ENCODE measurements at places on chromosomes 7 and 10.

DNA sequence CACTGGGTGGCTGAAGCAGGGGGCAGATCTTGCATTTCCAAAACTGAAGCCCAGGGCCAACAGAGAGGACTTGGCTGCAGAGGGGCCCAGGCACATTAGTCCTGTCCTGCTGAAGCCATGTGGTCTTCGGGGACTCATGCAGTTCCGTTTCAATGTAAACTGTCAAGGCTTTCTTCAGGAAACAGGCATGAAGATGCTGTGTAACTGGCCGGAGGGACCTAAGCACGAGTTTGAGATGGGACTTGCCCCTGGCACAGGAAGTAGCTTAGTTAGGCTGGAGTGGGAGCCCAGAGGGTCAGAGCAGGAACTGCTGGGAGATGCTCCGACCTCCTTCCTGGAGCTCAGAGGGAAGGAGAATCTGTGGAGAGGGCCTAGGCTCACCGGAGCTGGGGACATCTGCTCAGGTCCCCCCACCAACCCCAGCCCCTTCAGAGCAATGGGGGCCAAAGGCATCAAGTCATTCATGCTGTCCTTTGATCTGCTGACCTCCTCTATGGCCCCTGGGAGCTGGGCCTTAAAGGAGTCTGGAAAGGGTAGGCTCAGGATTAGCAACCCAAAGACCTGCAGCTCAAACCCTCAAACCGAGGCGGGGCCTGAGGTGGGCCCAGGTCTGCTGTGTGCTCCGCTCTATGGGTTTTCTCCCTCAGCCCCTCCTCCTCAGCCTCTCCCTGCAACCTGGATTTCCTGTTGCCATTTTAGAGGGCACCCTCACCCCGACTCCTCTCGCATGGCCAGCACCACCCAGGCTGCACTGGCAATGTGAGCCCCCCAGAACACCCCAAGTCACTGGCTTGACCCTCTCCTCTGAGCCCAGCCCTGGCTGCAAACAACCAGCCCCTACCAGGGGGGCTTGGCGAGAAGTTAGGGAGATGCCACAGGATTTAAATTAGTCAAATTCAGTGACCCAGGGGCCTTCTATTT lies 4.4 kb upstream of the MNX1 start:
- DNase-seq, result no peak

GRCh38 chr10:90138844-90139243 lies 437.5 kb downstream of the KIF20B start:
- DNase-seq, result no peak

GRCh38 chr10:132521041-132521465 lies 16.5 kb upstream of the INPP5A start:
- DNase-seq, result no peak

- DNase-seq, result no peak
Observed at GRCh38 chr10:71236822-71237682, 24.7 kb downstream of the UNC5B start.

- DNase-seq, result no peak
Observed at GRCh38 chr7:19663816-19664462, 44.9 kb downstream of the POLR1F start.

DNA sequence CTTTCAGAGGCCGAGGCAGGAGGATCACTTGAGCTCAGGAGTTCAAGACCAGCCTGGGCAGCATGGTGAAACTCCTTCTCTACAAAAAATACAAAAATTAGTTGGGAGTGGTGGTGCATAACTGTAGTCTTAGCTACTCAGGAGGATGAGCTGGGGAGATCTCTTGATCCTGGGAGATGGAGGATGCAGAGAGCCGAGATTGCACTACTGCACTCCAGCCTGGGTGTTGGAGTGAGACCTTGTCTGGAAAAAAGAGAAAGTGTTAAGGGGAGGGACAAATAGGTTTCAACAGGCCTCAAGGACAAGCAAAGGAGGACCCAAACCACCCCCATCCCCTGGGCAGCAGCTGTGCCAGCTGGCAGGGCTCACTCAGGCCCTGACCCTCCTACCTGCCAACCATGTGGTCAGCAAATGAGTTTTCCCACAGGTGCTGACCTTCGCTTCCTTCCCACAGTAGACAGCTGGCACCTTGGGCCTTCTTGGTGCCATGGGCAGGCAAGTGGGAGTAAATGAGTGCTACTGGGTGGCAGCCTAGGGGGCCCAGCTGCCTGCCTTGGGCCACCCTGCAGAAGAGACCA lies 5.5 kb upstream of the PNLIPRP2 start:
- DNase-seq, result no peak

DNA sequence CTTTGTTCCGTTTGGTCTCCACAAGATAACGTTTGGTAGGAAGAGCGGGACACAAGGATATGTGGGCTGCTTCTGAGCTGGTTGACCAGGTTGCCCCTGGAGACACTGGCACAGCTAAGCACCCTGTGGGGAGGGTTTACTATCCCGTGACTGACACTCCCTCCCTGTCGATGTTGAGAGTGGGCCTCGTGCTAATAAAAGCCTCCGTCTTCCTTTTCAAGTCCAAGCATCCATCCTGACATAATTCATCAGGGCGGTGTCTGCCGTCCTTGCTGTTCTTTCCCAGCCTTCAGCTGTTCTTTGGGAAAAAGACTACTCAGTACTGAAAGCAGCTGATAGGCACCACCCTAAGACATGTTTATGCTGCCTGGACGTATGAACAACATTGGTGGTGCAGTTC lies 49.6 kb downstream of the SHH start:
- DNase-seq, result no peak

DNA sequence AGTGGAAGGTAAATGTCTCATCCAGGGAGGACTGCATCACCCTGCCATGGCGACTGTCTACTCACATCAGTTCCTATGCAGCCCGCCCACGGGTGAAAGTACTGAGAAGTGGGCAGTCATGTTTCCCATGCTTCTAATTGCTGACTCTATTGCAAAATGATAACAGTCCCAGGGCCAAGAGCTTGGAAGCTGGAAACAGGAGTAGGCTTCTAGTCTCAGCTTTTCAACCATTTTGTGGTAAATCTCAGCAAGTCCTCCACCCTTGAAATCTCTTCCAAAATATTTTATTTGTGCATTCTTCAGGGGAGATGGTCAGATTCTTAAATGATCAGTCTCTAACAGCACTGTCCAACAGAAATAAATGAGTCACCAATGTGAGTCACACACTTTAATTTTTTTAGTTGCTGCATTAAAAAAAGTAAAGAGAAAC lies 48.1 kb upstream of the TARP start:
- DNase-seq, result no peak

DNA sequence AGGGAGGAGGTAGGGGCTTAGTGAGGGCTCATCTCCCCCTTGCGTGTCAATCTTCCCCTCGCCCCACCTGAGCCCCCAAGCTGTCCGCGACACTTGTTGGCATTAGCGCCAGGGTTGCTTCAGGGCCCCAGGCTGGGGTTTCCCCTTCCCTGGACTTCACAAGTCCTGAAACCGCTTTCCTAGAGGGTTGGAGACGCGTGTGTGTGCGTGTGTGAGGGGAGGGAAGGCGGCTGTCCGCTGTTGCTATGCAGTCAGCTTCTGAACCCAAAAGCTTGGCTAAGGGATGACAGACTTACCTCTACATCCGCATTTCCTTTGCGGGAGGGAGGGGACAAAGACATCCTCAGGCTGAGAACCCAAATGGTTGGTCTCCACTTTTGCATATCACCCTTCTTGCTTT lies 803 bp downstream of the GOLGA7B start:
- no peak for DNase-seq

DNA sequence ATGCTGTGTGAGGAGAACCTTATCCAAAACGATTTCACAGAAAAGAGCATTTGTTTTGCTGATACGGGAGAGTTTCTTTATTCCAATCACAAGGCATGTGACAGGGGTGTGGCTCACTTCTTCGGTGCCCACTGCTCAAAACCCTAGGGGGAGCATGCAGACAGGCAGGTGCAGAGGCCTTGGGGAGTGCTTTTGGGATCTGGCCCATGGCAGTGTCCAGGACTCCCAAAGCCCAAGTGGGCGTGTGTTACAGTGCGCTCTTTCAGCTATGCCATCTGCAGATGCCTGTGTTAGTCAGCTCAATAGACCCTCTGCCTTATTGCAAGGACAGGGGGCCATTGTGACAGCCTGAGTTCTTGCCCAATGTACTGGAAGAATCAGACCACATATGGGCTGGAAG lies 94.8 kb downstream of the CSTF2T start:
- no peak for DNase-seq

DNA sequence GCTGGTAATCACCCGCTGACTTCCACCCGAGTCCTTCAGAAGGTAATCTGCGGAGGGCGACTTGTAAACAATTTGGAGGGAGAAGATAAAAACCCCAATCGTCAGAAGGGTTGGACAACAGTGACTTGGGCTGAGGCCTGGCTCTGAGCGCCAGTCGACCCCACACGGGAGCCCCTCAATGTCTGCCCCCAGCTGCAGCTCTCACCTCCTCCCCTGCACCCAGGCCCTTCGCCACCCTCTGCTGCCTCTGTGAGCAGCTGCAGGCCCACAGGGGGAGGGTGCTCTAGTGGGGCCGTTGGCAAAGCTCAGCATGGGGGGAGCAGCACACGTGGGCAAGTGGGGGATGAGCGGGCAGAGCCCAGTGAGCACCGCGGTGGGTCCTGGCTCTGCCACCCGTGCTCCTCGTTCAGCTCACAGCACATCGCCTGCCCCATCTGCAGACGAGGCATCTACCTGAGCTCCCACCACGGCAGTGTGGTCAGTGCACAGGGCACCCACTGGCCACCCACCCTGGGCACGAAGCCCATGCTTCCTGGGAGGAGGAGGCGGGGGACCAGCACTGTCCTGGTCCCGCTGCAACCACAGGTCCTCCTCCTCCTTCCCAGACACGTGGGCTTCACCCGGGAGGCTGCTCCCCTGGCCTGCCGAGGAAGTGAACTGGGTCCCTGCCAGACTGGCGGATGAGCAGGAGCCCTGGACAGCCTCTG lies 280.5 kb downstream of the ELFN1 start:
- DNase-seq, result no peak

DNA sequence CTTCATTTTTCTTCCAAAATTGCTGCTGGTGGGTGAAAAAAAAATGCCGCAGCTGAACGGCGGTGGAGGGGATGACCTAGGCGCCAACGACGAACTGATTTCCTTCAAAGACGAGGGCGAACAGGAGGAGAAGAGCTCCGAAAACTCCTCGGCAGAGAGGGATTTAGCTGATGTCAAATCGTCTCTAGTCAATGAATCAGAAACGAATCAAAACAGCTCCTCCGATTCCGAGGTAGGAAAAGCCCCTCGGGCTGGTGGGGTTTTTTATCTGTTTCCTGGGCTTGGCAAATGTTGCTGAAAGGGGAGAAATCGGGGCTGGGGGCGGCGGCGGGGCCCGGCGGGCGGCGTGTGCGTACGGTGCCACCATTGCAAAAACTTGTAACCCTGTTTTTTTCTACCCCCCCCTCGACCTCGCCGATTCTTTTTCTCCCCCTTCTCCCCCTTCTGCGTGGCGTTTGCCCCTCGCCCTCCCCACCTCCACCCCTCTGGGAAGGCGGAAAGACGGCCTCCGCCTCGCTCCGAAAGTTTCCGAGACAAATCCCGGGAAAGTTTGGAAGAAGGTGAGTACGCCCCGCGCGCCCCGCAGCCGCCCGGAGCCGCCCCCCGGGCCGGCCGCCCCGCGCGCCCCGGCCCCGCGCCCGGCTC lies 789 bp downstream of the TCF7L2 start:
- DNase-seq, result no peak

DNA sequence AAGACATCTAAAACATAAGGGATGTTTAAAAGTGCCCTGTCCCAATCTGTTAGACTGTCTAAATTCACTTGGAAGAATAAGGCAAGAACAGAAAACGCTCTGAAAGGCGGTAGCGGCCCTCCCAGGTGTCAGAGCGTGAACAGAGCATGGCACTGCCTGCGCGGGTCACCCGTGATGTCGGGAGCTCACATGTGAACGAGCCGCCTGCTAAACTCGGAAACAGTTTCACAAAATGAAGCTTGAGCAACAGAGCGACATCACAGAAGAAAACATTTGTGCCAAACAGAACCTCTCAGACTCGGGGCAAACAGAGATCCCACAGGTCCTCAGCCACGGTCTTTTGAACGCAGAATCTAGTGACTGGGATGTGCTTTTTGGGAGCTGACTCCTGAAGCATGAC lies 12.8 kb downstream of the BRI3 start:
- DNase-seq, result no peak

- no peak for DNase-seq
Observed at GRCh38 chr10:95264227-95265051, 26.4 kb downstream of the PDLIM1 start.

GRCh38 chr10:131706952-131707351 lies 193.9 kb upstream of the PPP2R2D start:
- no peak for DNase-seq

DNA sequence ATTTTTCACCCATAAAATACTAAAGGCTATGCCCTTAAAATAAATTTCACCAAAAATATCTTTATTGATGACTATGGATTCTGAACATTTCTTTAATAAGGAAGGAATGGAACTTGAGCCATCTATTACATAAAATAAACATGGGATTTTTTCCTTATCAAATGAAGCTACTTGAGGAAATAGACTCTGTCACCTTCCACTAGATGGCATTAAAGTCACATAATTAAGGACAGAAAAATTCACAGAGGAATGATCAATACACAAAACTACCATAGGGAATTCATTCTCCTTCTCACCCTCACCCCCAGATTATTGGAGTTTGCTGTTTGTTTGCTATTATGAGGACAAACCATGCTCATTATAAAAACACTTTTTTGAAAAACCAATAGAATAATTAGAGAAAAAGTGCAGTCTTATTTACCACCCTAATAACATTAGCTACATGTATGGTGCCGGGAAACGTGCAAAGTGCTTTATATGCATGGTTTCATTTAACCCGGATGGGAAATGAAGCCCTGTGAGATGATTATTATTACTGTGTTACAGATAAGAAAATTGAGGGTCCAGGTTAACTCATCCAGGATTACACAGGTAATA lies 21.1 kb upstream of the FOXI2 start:
- DNase-seq, result no peak

Measured in stimulated activated CD4-positive, alpha-beta T cell treated with anti-CD3 and anti-CD28 coated beads, Interleukin-1b, Interleukin-23, amount 100 ng/mL, for 4 hours (primary cell).